GM12864 (cell line): ENCODE measurements at places on chromosomes 13 and 19.

GRCh38 chr19:1847684-1848398, 442 bp downstream of the REXO1 start:
- no peak for DNase-seq

DNA sequence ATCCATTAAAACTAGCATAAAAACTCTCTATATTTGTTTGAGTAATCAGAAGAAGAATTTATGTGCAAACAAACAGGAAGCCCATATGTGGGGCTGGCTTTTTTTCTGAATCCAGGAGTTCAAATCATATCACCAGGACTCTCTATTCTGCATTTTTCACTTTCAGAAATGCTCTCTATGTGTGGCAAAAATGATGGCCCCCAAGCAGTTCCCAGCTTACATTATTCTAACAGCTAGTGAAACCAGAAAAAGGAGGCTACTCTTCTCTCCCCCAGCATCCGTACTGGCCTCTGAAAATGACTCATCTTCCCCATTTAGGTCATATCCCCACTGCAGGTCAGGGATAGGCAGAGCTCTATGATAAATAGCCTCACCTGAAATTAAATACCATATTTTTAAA, 20.4 kb downstream of the RBM26 start:
- peak; percentile 79 for DNase-seq

GRCh38 chr13:40969169-40969901, 49.8 kb downstream of the ELF1 start:
- no peak for DNase-seq

DNA sequence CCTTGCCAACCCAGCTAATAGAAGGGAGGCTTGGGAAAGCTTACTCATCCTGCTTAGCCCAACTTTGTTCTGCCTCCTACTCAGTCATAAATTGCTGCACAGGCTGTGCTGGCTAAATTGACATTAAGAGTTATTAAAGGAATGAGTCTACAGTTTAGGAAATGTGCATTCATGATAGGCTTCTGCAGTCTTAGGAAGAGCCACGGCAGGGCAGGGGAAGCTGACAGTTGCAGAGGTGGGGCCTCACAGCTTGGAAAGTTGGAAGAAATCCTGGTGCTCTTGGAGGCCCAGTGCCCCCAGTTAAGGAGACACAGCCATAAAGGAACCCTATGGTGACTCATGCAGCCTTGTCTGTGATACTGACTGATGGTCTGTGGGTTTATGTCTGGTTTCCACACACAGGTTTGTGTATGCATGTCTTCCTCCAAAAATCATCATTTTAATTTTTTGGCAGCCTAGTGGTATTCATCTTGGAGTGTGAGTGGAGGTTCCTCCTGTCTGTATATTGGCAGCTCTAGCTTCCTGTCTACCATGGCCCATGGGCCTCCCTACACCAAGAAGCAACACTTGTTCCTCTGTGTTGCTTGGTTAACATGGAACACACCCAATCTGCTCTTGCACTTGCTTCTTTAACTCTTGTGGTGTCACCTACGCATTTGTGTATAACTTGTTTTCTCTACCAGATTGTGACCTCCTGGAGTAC, 135.0 kb upstream of the KL start:
- DNase-seq, result no peak

DNA sequence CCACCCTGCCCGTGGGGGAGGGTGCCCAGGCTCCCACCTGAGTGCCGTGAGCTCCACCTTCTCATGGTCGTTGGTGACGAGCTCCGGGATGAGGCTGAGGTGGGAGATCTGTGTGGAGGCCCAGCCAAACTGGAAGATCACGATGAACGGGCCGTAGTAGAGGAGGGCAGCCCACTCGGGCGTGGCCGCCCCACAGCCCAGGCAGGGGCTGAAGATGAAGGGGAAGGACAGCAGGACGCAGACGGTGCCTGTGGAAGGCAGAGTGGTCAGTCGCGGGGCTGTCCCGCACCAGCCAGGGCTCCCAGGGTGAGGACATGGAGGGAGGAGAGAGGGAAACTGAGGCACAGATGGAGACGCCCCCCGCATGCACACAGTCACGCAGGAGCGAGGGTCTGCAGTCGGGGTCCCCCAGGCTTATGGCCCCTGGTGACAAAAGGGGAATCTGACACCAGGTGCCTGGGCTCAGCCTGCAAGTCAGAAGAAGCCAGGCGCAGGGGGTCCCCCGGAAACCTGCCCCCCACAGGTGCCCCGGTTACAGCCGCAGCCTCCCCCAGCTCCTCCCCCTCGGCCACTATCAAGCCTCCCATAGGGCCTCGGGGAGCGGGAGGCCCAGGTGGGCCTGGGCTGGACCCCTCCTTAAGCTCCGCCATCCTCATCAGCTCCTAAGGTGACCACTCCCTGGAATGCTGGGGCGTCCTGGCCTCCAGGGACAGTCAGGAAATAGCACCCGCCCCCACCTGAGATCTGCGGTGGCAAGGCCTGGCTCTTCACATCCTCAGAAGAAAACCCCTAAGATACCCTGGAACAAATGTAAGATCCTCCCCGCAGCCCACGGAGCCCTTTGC, 6.2 kb downstream of the MFSD12 start:
- no peak for DNase-seq

DNA sequence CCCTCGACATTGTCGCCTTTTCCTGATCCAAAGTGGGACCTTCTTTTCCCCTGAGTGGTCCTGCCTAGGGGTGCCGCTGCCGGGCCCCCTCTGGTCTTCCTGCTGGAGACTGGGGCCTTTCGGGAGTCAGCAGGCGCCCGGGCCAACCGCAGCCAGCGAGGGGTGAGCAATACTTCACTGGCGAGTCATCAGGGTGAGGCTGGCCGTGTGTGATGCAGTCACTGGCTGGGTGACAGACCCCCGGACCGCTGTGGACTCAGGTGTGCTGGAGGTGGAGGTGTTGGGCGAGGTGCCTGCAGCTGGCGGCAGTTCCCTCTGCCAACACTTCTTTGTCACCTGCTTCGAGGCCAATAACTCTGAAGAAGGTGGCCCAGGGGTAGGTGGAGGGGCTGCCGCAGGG, 1.5 kb upstream of the CGB5 start:
- DNase-seq, result no peak

- DNase-seq, result no peak
Observed at GRCh38 chr13:49740870-49741269, 49.6 kb upstream of the EBPL start.

- DNase-seq, result no peak
Observed at GRCh38 chr19:51294211-51294976, 17.1 kb upstream of the IGLON5 start.
